Activated CD8-positive, alpha-beta memory T cell treated with anti-CD3 and anti-CD28 coated beads, Interleukin-2, amount 10 ng/mL, durations not matched to agents 7 days and 5 days (primary cell): ENCODE measurements at places on chromosomes 3 and 15. TPM values are rescaled to one million over a fixed set of nuclear protein-coding genes. Genes with fewer than 3 reads are reported as not detected.

DNA sequence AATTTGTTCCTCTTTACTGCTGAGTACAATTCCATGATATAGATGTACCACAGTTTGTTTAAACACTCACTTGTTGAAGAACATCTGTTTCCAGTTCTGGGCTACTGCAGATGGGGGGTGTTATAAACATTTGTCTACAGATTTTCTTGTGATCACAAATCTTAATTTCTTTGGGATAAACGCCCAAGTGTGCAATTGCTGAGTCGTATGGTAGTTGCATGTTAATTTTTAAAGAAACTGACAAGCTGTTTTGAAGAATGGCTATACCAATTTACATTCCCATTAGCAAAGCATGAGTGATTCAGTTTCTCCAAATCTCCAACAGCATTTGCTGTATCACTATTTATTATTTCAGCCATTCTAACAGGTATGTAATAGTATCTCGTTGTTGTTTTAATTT lies 242.0 kb upstream of the MRPL3 start:
- H3K27me3 ChIP-seq: peaks cover 7% of the 10 kb centered on the region
- H3K4me3 ChIP-seq: no peak overlapping the region
- no peaks in the 10 kb centered on the region for H3K4me1 ChIP-seq
- H3K36me3 ChIP-seq: no peaks in the 10 kb centered on the region

- peaks cover 41% of the 10 kb centered on the region for H3K4me1 ChIP-seq
- DNase-seq: no peak
- H3K4me3 ChIP-seq: no peak overlapping the region
- H3K36me3 ChIP-seq: peaks cover 80% of the 10 kb centered on the region
- peak overlapping the region; percentile 42 for H3K27ac ChIP-seq
- no peaks in the 10 kb centered on the region for H3K27me3 ChIP-seq
These were observed 24.1 kb downstream of the PDCD10 start for GRCh38 chr3:167710552-167710951.

Gene GHSR
- not detected for total RNA-seq

DNA sequence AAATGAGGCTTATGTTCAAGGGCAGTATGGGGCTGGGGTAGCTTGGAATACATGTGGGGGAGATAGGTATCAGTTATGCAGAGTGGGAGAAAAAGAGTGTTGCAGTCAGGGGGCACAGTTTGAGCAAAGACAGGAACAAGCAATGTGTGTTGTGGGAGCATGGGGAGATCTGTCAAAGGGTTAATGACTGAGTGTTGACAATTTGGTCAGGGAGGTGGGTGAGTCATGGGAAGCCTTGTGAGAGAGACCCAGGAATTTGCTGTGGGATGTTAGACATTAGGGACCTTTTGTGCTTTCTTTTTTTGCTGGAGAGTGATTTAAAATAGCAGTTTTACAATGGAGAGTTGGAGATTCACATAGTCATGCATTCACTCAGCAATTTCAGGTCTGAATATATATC lies 221.6 kb upstream of the NR2E3 start:
- no peak for DNase-seq
- H3K27ac ChIP-seq: no peak overlapping the region
- no peaks in the 10 kb centered on the region for H3K4me1 ChIP-seq
- peaks cover under 1% of the 10 kb centered on the region for H3K27me3 ChIP-seq
- no peak overlapping the region for H3K4me3 ChIP-seq
- no peaks in the 10 kb centered on the region for H3K36me3 ChIP-seq

- peaks cover 9% of the 10 kb centered on the region for H3K4me1 ChIP-seq
- H3K27me3 ChIP-seq: no peaks in the 10 kb centered on the region
- no peaks in the 10 kb centered on the region for H3K36me3 ChIP-seq
- H3K4me3 ChIP-seq: no peak overlapping the region
- H3K27ac ChIP-seq: no peak overlapping the region
- no peak for DNase-seq
These were observed 192.5 kb downstream of the P3H2 start for GRCh38 chr3:189927975-189928895.

DNA sequence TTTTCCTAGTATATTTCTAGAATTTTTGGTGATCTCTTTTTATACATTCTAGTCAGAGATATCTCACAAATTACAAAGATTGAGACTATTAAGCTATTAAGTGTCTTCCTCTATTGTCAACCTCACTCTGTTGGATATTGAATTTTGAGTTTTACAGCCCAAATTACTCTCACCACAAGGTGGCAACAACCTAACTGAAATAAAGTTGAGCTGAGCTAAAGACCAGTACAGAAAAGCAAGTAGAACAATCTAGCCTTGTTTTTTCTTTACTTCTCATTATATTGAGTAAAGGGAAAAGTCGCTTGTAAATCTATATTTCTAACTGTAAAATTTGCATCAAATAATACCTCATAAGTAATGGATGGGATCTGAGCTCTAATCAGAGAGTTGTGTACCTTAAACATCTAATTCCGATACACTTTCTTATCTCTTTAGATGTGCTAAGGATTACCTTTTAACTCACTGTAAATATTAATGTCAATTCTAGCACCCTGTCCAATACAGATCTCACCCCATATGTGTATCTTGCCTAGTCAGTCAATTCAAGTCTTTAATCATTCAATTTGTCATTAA lies 13.6 kb upstream of the COMMD2 start:
- no peak for DNase-seq
- H3K4me3 ChIP-seq: no peak overlapping the region
- peaks cover 35% of the 10 kb centered on the region for H3K27me3 ChIP-seq
- H3K4me1 ChIP-seq: no peaks in the 10 kb centered on the region
- H3K27ac ChIP-seq: no peak overlapping the region

DNA sequence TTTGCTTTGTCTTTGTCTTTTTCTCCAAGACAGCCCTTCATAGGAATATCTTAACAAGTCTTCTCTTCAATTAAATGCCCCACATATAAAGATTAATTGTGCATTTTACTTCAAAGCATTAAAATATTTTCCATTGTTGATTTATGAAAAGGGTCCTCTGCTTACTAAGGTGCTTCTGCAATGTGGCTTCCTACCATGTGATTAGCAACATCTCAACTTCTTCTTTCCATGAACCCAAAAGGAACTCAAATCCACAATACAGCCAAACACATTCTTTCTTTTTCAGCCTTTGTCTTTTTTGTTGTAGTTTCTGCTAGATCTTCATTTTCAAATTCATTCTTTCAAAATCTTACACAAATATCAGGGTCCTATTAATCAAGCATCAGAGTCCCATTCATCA lies 309.2 kb downstream of the NSUN3 start:
- H3K27ac ChIP-seq: no peak overlapping the region
- H3K4me1 ChIP-seq: no peaks in the 10 kb centered on the region
- DNase-seq: no peak
- no peak overlapping the region for H3K4me3 ChIP-seq

- DNase-seq: peak; percentile 78
- peak overlapping the region; percentile 90 for H3K27ac ChIP-seq
- peaks cover 23% of the 10 kb centered on the region for H3K27me3 ChIP-seq
- peaks cover 74% of the 10 kb centered on the region for H3K4me1 ChIP-seq
These were observed 258.7 kb upstream of the TGFBR2 start for GRCh38 chr3:30347679-30348216.

GRCh38 chr15:84795186-84795585 lies 22.0 kb upstream of the ALPK3 start:
- peaks cover 33% of the 10 kb centered on the region for H3K36me3 ChIP-seq
- no peaks in the 10 kb centered on the region for H3K27me3 ChIP-seq
- no peaks in the 10 kb centered on the region for H3K4me1 ChIP-seq

DNA sequence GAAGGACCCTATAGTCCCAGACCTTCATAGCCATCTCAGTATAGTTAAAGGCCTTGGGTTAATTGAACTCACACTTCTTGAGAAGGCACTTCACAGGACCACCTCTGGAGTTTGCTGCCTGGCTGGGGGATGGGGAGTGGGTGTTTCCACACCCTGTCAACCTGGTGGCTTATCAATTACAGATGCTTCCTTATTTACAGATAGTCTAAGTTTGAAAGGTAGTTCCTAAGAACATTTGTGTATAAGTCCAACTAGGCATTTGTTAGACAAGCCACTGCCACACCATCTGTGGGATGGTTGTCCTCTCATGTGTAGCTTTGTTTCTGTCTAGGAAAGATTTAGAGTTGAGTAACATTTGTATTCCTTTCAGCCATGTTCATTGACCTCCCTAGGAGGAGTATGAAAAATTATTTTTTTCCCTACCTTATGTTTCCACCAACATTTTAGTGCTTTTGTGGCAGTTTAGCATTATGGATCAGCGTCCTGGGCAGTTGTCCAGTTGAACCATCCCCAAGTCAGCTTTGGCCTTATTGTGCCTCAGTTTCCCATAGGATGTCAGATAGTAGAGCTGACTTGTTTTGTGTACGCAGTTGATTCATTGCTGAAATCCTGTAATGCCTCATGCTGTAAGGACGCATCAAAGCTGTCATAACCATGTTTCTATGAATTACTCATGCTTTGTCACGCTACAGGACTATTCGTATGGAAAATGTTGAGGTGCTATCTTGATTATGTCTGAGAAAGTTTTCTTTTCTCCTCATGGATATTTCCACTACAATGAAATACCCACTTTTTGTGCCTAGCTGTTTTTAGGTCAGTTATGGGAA lies 21.2 kb upstream of the SIAH2 start:
- H3K4me3 ChIP-seq: no peak overlapping the region
- no peak for DNase-seq
- H3K27ac ChIP-seq: peak overlapping the region; percentile 58
- H3K27me3 ChIP-seq: no peaks in the 10 kb centered on the region
- peaks cover 2% of the 10 kb centered on the region for H3K36me3 ChIP-seq

DNA sequence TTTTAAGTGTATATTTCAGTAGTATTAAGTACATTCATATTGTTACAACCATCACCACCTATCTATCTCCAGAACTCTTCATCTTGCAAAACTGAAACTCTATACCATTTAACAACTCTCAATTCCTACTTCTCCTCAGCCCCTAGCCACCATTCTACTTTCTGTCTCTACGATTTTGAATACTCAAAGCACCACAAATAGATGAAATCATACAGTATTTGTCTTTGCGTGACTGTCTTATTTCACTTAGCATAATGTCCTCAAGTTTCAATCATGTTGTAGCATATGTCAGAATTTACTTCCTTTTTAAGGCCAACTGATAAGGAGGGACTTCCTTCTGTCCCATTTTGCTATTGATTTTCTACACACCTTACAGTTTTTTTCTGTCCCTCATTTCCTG lies 593.3 kb downstream of the FHIT start:
- no peaks in the 10 kb centered on the region for H3K36me3 ChIP-seq
- H3K4me3 ChIP-seq: no peak overlapping the region
- no peaks in the 10 kb centered on the region for H3K27me3 ChIP-seq
- DNase-seq: no peak
- H3K4me1 ChIP-seq: no peaks in the 10 kb centered on the region

GRCh38 chr15:101438482-101439284 lies 50.8 kb downstream of the PCSK6 start:
- H3K4me1 ChIP-seq: peaks cover 4% of the 10 kb centered on the region
- H3K27ac ChIP-seq: no peak overlapping the region
- peaks cover 10% of the 10 kb centered on the region for H3K27me3 ChIP-seq
- no peaks in the 10 kb centered on the region for H3K36me3 ChIP-seq
- no peak overlapping the region for H3K4me3 ChIP-seq
